Retinal pigment epithelial cell (primary cell): ENCODE measurements at places on chromosomes 3 and 15.

DNA sequence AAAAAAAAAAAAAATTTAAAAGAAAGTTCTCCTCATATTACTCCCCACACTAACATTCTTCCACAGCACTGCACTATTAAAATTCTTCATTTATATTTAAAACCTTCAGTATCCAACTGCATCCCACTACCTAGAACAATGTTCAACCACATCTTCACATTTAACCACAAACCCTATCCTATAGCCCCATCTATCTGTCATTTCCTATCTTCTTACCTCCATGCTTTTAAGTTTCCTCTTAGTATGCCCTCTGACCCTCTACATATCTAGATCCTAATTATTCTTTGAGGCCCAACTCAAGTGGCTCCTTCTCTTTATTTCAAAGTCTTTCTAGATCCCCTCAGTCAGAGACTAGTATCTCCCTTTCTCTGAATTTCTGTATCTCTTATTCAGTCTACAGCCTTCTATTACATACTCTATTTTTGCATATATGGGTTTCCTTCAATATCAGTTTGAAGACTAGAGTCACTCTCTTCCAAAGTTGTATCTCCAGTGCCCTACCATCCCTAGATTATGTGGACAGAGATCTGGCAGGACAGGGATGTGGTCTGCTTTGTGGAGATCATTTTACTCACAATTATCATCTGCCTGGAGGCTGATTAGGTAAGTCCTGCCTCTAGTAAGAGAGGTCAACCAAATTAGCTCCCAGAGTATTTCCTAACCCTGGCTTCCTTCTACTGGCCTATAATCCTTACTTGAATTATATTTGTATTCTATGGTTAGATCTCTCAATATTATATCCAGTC lies 1.4 kb downstream of the CIAO2A start:
- no peak for DNase-seq

DNA sequence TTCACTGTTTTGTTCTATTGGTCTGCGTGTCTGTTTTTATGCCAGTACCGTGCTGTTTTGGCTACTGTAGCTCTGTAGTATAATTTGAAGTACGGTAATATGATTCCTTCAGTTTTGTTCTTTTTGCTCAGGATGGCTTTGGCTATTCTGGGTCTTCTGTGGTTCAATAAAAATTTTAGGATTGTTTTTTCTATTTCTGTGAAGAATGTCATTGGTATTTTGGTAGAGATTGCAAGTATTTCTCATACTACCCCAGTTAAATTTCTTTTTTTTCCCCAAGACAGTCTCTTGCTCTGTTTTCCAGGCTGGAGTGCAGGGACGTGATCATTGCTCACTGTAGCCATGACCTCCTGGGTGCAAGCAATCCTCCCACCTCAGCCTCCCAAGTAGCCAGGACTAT lies 53.4 kb downstream of the STARD9 start:
- DNase-seq, result no peak

GRCh38 chr15:38176155-38176554 lies 76.5 kb upstream of the SPRED1 start:
- DNase-seq, result no peak

DNA sequence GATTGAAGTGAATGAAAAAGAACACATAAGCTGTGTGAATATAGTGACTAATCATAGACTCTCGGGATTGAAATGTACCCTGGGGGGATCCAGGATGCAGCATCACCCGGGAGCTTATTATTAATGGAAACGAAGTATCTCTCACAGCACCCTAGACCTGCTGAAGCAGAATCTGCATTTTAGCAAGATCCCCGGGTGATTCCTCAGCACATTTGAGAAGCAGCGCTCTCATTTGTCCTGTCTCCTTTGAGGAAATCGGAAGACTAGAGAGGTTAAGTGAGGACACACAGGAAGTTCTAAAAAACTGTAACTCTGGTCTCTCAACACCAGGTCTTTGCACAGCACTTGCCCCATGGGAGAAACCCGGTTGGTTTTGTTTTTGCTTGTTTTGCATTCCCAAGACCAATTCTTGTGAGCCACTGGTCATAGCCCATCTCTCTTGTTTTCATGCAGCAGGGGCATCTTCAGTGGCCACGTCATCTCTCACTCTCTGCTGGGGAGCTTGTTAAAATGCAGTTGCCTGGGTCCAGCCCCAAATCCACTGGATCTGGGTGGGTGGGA lies 30.2 kb downstream of the ZNF710 start:
- no peak for DNase-seq

DNA sequence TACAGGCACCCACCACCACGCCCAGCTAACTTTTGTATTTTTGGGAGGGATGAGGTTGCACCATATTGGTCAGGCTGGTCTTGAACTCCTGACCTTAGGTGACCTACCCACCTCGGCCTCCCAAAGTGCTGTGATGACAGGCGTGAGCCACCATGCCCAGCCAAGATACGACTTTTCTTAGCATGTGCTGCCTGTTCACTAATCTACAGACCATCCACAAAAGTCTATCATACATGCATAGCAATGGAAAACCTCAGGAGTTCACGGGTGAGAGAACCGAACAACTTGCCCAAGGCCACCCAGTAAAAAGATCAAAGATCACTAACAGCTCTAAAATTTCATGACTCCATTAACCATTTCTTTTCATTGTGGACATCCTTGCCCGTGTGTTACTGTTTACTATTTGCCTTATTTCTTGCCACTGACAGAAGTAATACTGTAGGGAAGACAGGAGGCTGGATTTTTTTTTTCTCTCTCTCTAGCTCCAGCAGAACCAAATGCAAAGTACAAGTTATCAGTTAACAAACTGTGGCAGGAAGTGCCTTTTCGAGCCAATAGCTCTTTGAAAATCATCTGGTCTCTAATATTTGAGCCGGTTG lies 92.3 kb downstream of the FOXP1 start:
- no peak for DNase-seq

- DNase-seq, result no peak
These were observed 1134.8 kb downstream of the NSUN3 start for GRCh38 chr3:95197661-95198060.

DNA sequence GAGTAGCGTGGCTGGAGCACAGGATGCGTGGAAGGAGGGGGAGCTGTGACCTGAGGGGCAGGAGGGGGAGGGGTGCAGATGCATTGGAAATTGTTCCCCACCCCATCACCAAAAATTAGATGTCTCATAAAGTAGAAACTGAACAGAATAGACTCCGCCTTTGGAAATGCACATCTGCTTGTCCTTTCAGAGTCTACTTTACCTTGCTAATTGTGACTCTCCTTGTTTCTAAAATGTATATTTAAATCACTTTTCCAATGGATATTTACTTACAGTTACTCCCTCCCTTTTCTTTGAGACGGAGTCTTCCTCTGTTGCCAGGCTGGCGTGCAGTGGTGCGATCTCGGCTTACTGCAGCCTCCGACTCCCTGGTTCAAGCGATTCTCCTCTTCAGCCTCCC lies 30.6 kb downstream of the SPG21 start:
- no peak for DNase-seq

GRCh38 chr15:35306361-35306981 lies 221.4 kb upstream of the NANOGP8 start:
- peak; percentile 88 for DNase-seq

DNA sequence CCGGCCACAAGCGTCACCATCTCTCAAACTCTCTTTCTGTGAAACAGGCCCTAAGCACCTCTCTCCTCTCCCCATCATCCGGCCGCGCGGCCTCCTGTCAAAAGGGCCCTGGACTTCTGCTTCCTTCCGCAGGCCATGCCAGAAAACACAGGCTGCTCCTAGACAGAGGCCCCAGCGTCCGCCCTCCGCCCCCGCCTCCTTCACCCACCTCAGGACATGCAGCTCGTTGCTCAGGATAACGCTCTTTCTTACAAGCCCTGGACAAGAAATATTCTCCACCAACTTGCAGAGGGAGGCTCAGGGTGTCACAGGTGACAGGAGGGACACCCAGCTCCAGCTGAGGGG lies 212.0 kb downstream of the XXYLT1 start:
- DNase-seq, result no peak

DNA sequence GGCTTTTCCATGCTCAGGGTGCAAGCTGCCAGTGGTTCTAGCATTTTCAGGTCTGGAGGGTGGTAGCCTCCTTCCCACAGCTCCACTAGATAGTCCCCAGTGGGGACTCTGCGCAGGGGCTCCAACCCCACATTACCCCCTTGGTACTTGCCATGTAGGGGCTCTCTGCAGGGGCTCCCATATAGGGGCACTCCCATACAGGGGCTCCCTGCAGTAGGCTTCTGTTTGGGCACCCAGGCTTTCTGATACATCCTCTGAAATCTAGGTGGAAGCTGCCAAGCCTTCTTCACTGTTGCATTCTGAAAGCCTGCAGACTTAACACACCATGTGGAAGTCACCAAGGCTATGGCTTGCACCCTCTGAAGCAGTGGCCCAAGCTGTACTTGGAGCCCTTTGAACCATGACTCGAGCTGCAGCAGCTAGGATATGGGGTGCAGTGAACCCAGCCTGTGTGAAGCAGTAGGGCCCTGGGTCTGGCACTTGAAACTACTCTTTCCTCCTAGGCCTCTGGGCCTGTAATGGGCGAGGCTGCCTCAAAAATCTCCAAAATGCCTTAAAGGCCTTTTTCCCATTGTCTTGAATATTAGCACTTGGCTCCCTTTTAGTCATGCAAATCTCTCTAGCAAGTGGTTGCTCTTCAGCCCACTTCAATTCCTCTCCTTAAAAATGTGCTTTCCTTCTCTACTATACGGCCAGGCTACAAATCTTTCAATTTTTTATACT lies 96.4 kb downstream of the TPRA1 start:
- no peak for DNase-seq

DNA sequence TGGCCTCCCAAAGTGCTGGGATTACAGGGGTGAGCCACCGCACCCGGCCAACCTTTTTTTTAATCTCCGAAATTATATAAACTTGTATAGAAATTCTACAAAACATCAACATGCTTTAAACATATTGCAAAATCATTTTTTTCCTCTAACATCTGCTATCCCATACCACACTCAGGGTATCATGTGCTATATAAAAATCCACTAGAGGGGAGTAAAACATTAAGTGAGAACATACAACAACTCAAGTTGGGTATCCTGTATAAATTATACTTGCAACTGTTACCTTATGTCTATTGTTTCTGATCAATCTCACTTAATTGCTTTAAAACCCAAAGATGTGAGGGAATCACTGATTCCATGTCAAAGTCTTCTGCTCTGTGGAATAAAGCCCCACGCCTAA lies 71.9 kb upstream of the FBN1 start:
- no peak for DNase-seq

GRCh38 chr3:57097536-57097935 lies 37.1 kb downstream of the SPATA12 start:
- no peak for DNase-seq

DNA sequence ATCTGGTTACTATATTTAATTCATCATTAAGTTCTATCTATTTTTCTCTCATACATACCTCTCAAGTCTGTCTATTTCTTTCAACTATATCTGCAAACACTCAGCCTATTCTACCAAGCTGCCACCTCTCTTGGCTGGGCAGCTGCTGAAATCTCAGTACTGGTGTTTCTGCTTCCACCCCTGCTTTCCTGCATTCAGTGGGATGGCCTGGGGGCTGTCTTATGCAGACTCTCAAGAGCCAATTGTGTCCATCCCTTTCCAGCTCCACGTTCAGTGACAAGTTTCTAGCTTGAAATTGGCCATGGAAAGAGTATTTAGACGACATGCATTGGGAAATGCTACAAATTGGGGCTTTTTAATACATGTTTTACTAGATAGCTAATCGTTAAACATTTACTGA lies 378.4 kb upstream of the DPPA4 start:
- DNase-seq, result no peak

DNA sequence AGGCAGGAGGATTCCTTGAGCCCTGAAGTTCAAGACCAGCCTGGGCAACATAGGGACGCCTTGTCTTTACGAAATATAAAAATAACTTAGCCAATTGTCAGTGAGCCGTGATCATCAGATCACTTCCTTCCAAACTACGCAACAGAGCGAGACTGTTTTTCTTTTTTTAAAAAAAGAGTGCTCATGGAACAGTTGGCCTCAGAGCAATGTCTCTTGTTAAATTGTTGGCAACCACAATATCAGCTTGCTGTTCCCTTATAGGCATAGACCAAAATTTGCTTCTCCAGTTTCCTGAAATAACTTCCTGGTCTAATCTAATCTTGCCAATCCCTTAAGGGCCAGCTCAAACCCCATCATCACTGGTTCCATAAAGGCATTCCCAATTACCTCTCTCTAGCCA lies 93.3 kb upstream of the SLC4A7 start:
- no peak for DNase-seq
